ENCODE measurements at places on chromosomes 13 and 19.

DNA sequence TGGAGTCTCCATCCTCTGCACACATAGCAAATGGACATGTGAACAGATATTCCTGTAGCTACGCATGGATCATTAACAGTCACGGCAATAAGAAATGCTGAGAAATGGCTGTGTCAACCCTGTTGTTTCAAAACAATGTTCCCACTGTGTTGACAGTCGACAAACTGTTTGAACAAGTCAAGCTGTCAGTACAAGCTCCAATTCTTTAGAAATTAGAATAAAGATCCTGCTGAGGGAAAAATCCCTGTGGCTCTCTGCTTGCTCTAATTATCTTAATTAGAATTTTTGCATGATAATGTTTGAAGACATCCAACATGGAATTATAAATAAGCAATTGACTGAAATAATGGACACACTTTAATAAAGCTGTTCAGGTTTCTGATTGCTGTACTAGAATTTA is 37.9 kb upstream of the CPB2 start:
- DNase-seq: no peak

DNA sequence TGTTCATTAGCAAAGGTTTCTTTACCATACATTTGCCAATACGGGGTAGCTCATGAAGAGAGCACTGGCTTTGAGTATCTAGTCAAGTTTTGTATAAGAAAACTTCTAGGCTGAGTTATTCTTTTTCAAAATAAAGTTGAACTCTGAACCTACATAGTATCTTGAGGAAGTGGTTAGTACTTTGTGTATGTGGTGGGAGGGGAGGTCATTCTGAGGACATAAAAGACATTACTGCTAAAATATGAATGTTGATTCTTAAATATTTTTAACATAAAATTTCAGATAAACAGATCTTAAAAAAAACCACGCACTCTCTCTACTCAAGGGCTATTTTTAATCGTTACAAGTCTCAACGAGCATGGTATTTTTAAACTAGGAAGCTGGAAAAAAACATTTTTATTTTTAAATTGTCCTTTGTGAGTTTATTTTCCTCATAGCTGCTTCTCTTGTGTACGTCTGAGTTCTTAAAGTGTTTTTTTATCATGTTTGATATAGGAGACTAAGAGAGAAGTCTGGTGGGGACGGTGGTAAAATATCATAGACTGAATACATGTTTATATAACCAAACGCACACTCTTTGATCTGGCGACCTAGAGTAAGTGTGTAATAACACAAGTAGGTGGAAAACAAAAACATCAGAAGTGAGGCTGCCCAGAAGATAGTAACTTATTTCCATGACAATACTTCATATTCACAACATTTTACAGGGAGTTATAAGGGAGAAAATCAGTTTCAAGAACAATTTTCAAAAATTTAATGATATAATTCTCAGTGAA is 118.0 kb upstream of the POSTN start:
- DNase-seq: no peak

GRCh38 chr19:18274219-18274780 is at the start of gene IQCN:
Gene IQCN, minus strand, starts transcription at chr19:18274452. Its CDS starts 4,974 bp downstream, at chr19:18269478.
- DNase-seq: no peak

DNA sequence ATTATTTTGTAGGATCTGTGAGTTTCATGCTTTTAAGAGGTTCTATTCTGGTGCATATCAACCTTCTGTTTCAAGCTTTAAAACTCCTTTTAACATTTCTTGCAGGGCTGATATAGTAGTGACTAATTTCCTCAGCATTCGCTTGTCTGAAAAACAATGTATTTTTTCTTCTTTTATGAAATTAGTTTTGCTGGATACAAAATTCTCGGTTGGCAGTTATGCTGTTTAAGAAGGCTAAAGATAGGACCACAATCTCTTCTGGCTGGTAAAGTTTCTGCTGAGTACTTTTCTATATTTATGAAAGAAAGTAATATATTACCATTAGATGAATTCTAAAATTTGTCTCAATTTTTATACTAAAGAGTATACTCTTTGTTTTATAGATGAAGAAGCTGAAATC is 487.8 kb upstream of the SPRY2 start:
- DNase-seq: no peak

GRCh38 chr13:44382635-44383145 is 9.1 kb downstream of the SERP2 start:
- no peak for DNase-seq

GRCh38 chr13:23730251-23730650 is 158.9 kb downstream of the MIPEP start:
- DNase-seq: no peak

DNA sequence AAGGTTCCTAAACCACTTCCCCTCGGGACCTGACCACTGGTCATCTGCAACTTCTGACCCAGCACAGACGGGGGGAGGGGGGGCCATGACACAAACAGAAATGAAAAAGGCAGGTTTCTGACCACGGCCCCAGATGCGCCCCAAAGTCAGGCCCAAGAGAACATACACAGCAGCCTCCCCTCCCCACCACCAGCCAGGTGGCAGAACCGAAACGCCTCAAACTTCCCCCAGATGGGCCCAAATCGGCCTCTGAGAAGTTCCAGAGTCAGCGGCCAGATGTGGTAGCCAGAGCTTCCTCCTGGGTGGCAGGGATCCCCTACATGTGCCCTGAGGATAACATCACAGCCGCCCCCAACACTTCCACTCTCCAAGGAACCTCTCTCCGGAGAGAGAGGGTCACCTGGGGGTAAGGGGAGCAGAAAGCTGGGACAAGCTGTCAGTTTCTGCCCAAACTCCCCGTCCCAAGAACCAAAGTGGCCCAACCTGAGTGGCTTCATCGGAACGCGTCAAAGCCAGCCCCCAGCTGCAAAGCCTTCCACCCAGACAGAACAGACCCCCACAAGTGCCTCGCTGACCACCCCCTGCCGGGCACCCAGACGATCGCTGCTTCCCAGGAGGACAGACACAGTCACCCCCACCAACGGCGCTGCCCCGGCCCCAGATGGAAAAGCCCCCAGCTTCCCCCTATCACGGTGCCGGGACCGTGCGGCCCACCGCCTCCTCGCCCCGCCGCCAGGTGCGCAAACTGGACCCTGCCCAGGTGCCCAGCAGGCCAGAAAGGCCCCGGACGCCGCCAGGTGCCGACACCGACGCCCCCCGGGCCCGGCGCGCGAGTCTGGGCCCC is 800 bp downstream of the ELL start:
- DNase-seq: no peak

DNA sequence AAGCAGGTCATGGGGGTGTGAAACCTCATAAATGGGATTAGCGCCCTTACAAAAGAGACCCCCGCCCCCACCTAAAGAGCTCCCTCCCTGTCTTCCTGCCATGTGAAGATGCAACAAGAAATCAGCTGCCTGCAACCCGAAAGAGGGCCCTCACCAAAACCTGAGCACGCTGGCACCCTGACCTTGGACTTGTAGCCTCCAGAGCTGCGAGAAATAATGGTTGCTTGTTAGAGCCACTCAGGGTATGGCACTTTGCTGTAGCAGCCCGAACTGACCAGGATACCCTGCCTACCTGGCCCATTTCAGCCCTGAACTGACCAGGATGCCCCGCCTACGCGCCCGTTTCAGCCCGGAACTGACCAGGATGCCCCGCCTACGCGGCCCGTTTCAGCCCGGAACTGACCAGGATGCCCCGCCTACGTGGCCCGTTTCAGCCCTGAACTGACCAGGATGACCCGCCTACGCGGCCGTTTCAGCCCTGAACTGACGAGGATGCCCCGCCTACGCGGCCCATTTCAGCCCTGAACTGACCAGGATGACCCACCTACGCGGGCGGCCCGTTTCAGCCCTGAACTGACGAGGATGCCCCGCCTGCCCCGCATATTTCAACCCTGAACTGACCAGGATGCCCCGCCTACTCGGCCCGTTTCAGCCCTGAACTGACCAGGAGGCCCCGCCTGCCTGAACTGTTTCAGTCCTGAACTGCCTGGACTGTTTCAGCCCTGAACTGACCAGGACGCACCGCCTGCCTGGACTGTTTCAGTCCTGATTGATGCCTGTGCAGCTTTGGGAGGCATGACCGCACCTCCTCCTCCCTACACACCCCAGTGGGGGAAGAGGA is 120.0 kb downstream of the UQCRFS1 start:
- DNase-seq: no peak

GRCh38 chr13:48000559-48001113 is 437 bp downstream of the SUCLA2 start:
- DNase-seq: no peak

DNA sequence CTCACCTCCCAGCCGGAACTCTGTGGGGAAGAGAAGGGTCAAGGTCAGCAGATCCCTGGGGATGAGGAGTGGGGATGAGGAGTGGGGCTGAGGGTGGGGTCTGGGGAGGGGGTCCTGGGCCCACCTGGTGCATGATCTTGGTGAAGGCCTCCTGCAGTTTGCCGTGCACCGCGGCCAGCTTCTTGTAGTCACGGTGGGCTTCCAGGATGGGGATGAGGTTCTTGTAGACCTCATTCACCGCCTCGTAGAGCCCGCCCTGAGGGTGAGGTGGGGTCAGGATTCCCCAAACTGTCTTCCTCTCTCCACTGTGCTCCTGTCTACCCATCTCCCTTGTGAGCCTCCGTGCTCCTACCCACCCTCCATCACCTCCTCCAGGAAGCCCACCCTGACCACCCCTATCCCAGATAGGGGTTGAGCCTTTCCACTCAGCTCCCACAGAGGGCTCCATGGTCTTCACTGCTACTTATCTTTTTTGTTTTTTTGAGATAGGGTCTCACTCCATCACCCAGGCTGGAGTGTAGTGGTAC is 6.8 kb upstream of the KANK2 start:
- no peak for DNase-seq

DNA sequence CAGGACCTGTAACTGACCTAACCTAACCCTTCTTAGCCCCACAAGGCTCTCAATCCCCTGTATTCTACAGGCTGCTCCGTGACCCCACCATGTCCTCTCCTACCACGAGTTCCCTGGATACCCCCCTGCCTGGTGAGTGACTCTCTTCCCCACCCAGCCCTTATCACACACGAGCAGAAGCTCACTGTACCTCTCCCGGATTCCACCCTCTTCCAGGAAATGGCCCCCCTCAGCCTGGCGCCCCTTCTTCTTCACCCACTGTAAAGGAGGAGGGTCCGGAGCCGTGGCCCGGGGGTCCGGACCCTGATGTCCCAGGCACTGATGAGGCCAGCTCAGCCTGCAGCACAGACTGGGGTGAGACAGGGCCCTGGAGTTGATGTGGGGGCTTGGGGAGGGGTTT is 1.3 kb downstream of the NR1H2 start:
- no peak for DNase-seq

- DNase-seq: peak; percentile 38
These were observed 15.5 kb downstream of the CEACAM1 start for GRCh38 chr19:42512743-42513304.

- no peak for DNase-seq
These were observed 7.5 kb upstream of the ZNF525 start for GRCh38 chr19:53357821-53358581.

DNA sequence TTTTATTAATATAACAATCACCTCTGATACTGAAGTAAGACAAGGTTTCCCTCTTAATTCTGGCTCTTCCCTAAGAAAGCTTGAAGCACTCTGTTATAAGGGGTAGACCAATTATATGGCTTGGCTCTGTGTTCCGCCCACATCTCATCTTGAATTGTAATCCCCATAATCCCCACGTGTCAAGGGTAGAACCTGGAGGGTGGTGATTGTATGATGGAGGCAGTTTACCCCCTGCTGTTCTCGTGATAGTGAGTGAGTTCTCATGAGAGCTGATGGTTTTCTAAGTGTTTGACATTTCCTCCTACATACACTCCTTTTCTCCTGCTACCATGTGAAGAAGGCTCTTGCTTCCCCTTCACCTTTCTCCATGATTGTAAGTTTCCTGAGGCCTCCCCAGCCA is 363.8 kb upstream of the PCDH20 start:
- no peak for DNase-seq

- DNase-seq: no peak
These were observed 179.4 kb downstream of the KLF12 start for GRCh38 chr13:73954808-73955207.

DNA sequence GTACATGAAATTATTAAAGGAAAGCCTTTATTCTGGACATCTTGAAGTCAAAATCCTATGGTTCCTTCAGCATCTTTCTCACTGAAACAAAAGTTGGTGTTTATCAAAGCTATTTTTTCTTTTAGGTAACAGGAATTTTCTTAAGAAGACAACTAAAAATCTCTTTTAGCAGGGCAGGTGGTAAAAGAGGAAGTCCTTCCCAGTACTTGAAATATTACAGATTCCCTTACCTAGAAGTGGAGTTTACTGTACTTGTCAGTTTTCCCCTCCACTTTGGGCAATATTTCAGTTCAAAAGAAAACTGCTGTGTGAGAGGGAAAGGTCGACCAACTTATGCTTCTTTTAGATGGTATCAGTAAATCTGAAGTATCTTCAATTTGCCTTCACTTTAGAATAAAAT is 64.3 kb upstream of the TDRD3 start:
- DNase-seq: no peak

DNA sequence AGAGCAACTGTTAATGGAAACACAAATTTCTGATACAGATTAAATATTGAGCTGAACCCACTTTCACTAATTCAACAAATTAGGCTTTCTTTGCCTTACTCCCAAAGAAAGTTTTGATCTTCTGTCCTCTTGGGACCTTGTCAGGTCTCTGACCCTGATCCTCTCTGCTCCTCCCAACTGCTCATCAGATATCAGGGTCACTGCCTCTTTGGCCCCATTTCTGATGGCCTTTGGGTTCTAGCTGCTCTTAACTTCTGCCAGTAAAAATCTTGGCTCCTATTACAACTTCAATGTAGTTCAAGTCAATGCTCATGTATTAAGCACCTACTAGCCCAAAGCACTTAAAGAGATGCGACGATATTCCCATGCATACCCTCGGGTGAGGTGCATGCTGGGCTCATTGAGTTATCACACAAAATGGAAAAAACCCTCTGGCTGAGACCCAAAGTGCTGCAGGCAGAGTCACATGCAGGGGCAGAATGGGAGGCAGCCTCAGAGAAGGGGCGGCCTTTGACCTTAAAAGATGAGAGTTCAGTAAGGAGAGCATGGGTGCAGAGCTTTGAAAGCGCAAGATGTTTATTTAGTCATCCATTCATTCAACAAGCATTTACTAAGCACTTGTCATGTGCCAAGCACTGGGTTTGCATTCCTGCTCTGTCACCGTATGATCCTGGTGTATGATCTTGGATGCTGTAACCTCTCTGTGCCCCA is 183.4 kb downstream of the USP12 start:
- DNase-seq: no peak

- DNase-seq: no peak
These were observed 208.1 kb downstream of the RBM26 start for GRCh38 chr13:79197933-79198332.
